ENCODE measurements at places on chromosomes 12 and 14.

DNA sequence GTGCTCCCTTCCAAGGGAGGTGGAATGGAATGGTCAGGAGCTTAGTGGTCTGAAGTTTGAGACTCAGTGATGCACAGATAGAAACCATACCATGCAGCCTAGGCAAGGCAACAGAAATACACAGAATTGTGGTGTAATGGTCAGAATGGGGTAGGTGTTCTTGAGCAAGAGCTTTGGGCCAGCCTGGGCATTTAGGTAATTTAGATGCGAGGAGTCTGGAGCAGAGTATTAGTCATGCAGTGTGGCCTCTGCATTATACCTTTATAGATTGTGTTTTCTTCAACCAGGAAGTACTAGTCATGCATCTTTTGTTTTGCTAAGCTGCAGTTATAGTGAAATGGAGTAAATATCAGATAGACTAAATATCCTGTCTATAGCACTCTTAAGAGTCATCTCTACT lies 118.3 kb downstream of the DAAM1 start:
- DNase-seq, result no peak

GRCh38 chr14:55706365-55706684 lies 126.3 kb downstream of the KTN1 start:
- DNase-seq, result no peak

DNA sequence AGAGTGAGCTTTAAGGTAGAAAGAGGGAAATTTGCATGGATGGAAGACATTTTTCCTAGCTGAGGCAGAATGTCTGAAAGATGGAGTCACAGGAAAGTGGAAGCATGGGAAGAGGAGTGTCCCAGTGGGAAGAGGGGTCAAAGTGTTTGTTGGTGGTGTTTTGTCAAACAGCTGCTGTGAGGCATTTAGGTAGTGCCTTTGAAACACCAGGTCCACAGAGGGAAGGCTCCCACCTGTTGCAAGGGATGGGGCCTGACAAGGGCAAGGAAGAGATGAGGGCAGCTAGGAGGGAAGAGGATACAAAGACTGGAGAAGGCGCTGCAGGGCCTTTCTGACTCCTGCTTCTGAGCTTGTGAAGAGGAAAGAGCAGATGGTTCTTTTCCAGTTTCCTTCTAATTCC lies 91.8 kb upstream of the CISTR start:
- DNase-seq, result no peak

DNA sequence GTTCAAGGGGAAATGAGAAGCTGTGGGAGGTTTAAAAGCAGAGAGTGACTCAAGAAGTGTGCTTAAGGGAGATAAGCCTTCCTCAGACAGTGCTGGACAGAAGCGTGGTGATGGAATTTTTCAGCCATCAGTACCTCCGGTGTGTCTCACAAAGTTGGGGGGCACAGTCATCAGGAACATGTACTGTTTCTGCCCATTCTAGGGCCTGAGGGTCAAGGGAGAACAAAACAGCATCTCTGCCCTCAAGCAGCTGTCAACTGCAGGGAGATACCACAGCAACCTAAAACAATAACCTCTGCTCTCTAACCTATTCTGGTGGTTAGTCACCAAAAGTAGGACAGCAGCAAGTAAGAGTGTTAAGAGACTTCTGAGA lies 2.0 kb upstream of the STON2 start:
- no peak for DNase-seq

DNA sequence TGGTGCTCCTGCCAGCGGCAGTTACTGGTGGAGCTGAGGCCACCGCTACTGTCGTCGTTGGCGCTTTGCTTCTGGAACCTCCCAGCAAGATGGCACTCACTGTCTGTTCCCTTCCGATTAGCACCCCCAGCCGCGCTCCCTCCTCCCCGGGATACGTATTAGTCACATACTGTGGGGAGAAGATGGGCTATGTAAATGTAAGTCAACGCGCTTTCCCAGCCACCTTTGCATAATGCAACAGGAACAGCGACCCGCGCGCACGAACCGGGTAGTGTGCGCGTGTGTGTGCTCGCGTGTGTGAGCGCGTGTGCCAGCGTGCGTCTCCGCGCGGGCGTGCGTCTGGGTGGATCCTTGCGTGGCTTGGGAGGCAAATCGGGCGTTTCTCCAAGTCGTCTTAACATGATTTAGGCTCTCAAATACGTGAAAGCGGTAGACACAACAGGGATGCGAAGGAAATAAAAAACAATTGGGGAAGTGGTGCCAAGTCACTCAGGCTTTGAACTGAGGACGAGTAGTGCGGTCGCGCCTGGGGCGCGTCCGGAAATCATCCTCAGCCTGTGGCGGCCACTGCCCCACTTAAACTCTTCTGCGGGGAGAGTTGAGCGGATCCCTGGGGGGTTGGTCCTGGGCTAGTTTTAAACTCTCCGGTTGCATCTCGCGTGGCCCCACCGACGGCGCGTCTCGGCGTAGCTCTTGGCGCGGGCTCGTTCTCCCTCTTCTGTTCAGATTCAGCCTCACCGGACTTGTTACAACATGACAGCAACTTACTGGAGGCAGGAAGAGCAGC lies 1.8 kb downstream of the FLRT2 start:
- peak; percentile 25 for DNase-seq

Measured in activated CD4-positive, alpha-beta T cell treated with anti-CD3 and anti-CD28 coated beads for 36 hours (primary cell).